ENCODE measurements at places on chromosomes 4 and X.

DNA sequence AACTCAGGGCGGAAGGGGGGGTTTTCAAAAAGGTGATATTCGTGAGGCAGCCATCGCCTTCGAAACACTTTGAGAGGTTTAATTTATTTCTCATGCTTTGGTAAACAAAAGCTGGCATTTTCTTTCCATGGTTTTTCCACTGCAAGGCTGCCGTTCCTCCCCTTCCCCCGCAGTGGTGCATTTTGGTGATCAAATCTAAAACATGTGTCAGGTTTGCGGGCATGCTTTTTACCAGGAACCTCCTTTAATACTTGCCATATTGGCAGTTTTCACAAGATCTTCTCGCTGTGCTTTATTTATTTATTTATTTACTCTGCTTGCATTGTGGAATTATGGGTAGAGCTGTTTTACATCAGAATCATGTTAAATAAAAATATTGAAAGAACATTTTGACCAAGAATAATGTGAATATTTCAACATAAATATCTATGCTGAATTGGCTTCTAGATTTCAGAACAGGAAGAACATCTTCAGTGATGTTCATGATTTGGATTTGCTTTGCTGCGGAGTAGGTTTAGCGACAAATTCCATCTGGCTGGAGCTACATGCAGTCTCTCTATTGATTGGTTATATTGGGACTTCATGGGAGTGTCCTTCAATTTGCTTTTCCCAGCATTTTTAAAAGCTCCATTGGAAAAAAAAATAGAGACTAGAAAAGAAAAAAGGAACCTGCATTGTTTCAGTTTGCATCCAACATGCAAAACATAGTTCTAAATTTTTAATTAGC, 54.4 kb downstream of the STOX2 start:
- DNase-seq: no peak

DNA sequence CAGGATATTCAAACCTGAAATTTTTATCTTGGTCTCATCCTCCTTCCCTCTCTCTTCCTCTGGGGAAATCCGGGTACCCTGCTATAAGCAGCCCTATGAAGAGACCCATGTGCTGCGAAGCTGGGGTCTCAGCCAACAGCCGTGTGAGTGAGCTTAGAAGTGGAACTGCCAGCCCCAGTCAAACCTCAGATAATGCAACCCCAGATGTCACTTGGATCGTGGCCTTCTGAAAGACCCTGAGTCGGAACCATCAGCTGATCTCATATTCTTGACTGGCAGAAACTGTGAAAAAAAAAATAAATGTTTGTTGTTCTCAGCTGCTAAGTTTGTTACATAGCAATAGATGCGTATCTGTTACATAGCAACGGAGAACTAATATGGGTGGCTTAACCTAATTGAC, 198.1 kb upstream of the NPY2R start:
- DNase-seq: no peak

DNA sequence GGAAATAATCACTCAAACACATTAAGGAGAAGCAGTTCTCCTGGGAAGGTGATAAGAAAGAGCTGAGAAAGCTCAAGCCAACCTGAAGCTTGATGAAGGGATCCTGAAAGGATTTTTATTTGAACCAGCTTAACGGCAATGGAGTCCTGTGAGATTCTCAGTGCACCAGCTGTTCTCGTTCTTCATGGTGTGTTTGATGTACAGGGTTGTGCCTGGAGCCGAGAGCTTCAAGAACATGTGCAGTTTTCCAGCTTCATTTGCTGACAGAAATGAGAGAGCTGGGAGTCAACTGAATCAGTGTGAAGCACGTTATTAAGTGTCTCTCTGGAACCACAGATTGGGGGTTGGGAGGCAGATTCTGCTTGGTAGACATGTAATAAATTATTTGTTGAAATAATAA, 115.7 kb downstream of the ANKRD50 start:
- no peak for DNase-seq

DNA sequence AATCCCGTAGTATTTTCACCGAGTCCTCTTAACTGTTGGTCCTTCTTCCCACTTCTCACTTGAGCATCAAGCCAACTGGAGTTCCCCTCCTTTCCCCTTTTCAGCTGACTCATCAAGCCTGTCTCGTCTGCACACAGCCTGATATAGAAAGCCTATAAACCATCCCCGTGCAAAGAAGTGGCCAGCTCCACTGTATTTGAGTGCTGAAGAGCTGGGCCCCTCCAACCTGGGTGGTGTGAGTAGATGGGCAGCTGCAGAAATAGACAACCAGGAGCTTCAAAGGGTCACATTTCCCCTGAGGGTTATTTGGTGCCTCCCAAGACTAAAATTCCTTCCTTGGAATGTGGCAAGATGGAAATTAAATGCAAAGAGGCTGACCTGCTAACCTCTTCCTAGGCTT, 199.7 kb downstream of the HS6ST2 start:
- no peak for DNase-seq

DNA sequence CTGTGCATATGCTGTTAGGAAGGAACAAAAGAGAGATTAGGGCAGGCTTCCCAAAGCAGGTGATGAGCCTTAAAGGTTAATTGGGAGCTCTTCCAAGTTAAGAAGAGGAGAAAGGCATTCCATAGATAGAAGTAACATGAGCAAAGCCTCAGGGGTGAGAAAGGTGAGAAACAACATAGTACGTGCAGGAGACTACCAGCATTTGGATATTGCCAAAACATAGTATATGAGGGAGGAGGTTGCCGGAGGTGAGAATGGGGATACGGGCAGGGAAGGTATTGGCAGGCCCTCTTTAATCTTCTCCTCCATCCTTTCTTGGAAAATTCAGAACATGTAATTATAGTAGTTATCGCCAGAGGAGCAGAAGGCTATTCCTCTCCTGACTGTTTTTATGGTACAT, 96.1 kb upstream of the MBNL3 start:
- DNase-seq: no peak

Data from activated CD4-positive, alpha-beta T cell treated with anti-CD3 and anti-CD28 coated beads, Interleukin-10, Interleukin-2, amounts not matched to agents 100 ng/mL and 50 ng/mL, durations not matched to agents 16 hours and 8 hours (primary cell).